Activated T-cell treated with anti-CD3 and anti-CD28 coated beads for 1 hour (primary cell): ENCODE measurements at places on chromosomes 12 and 14.
A peak's percentile ranks its signal among the peaks of the same experiment; 100 is the strongest.

DNA sequence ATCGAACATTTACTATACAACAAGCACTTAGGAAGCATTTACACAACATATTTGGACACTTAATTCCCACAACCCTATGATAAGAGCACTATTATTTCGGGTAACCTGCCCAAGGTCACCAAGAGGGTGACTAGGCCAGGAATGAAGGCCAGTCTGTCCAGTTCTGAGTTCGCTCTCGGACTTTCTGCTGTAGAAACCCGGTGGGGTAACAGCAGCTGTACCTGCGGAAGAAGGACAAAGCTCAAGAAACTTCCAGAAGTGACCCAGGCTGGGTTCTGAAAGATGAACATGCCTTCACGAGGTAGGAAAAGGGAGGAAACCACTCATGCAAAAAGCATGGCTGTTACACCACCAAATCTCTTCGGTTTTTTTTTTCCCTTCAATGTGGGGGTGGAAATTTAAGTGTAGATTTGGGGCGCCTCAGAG, 10.8 kb downstream of the PLA2G1B start:
- no peak for DNase-seq

DNA sequence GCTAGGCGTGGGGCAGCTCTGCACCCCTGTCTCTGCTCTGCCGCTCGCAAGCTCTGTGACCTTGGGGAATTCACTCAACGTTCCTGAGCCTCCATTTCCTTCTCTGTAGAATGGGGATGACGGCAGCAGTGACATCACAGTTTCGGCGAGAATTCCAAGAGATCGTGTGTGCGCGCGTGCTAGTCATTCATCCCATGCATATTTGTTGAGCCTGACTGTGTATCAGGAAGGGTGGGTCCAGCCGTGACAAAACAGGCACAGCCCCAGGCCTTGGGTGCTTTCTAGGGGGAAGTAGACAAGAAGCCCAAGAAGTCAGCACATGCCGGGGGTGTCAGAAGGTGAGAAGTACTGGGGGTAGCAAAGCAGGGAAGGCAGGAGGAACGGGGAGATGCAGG, 145.6 kb upstream of the NCOR2 start:
- DNase-seq: no peak

- DNase-seq: no peak
Measured at GRCh38 chr12:125220404-125221273, 155.4 kb downstream of the AACS start.

DNA sequence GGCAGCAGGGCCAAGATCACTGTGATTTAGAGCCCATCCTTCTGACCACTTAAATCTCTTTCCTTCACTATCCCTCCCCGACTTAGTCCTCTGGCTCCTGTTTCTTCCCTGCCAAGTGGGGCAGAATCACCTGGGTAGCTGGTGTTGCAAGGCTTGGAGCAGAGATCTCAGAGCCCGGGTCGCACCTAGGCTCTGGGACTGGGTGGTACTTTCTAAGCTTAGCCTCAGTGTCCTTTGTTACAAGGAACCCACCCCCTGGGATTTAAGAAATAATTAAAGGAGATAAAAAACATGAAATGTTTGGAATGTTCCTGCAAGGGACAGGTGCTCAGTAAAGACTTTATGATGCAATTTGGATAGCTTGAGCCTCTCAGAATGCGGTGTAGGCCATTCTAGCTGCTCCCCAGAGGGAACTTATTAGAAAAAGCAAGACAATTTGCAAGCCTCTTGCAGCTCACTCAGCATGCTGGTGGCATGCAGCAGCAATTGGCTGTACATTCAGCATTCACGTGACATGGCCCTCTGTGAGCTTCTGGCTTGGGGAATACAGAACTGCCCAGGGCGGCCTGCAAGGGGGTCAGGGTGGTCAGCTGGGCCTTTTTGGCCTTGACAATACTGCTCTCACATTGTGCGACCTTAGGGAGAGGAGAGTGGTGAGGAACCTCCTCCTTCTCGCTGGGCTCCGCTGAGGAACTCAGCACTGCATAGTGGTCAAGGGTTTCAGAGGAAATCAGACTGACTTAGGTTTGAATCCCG, 16.8 kb downstream of the C14orf132 start:
- no peak for DNase-seq

GRCh38 chr14:49982082-49982481, 89.2 kb downstream of the ARF6 start:
- no peak for DNase-seq

DNA sequence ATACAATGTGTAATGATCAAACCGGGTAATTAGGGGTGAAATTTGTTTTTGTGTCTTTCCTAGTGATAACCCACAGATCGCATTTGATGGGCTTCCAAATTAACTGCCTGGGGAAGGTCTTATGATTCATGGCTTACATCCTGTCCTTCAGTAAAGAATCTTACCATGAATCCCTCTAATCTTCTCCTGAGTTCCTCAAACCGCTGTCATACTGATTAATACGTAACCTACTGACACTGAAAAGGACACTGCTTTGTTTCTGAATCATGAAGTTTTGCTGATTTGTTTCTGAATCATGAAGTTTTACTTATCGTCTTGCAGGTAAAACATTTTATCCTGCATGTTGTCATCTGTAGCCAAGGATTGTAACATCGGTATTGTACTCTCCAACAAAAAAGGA, 52.0 kb upstream of the CRY1 start:
- no peak for DNase-seq

DNA sequence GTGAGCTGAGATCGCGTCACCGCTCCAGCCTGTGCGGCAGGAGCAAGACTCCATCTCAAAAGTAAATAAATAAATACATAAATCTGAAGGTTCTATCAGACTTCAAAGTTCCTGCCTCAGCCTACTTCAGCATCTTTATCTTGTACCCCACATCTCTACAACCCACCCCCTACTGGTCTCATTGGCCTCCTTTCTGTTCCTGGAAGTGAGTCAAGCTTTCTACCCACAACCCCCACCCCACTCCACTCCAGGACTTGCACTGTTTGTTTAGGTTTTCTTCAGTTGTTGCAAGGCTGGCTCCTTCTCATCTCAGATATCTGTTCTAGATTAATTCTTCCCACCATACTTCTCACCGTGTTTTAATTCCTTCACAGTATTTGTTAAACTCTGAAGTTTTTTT, 714 bp upstream of the PSMC6 start:
- peak; percentile 14 for DNase-seq

DNA sequence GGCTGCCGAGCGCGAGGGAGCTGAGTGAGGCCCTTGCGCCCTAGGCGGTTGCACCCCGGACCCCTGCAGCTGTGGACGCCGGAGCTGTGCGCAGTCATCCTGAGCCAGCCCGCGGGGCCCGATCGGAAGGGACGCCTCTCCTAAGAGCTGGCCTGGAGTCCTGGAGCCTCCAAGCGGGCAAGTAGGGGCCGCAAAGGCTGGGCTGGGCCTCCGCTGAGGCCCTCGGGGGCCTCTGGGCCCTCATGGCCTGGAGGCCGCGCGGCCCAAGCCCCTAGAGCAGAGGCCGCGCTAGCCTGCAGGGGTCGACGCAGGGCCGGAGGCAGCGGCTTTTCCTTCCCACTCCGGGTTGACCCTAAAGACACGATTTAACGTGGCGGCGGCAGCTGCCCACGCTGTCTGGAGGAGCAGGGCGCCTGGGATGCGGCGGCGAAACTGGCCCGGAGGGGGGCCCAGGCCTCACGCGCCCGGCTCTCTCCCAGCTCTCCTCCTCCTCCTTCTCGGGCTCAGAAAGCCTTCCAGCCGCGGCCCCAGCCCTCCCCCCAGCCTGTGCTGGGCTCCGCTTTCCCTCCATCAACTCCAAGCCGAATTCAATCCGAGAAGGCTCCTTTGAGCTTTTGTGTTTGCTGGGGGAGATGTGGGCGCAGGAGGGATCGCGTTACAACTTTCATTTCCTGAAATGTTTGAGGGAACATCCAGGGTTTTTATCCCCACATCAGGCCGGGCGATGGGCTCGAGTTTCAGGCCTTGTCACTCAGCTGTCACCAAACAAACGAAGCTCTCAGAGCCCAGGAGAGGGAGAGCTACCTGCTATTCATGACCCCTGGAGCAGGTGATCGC, 11.6 kb downstream of the SIX1 start:
- no peak for DNase-seq

GRCh38 chr12:56256326-56256960, 1.7 kb downstream of the ANKRD52 start:
- DNase-seq: no peak

DNA sequence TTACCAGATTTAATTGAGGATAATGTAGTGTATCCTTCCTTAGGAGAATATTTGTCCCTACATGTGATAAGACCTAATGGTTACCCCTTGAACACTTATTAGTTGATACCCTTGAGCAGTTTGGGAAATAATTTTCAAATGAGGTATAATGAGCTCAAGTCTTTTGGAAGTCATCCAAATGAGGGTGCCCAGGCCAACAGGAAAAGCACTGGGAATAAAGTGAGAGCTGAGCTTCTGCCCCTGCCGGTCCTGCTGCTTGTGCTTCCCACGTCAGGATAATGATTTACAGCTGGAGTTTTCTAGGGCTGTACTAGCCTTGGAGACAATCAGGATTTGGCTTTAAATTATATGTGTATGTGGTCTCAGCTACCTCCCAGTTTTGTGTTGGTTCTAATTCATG, 178.8 kb upstream of the FRMD6 start:
- no peak for DNase-seq

DNA sequence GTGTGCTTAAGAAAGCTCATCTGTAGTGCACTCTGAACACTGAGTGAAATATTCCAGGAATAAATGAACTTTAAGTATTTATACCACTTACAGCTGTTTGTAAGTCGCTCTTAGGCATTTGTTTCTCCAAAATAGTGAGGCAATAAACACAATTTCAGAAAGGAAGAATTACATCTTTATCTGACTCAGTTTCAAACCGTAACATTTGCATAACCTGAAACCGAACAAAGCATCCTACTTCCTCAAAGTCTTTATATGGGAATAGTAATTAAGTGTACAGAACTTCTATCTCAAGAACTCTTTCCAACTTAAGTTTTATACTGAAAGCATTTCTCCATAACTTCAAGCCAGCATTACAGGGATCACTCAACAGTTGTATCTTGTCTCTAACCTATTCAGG, 58.4 kb downstream of the SOX5 start:
- DNase-seq: no peak

GRCh38 chr14:64109819-64110554, 184.2 kb downstream of the ESR2 start:
- DNase-seq: no peak

- DNase-seq: no peak
Measured at GRCh38 chr14:69499436-69499835, 14.9 kb downstream of the PLEKHD1 start.

DNA sequence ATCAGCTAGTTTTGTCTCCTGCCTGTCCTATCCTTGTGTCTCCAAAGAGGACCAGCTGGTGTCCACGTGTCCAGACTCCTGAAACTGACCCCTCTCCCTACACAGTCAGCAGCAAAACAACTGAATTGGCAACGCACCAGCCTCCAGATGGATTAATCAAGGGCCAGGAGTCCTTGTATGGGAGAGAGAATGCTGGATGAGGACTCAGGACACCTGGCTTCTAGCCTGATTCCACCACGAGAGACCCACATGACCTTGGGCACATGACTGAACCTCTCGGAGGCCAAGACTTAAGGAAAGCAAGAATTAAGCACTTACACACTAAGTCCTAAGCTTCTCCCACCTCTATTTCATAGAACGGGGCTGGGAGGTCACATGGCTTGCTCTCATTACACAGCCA, 60.4 kb upstream of the CMKLR1 start:
- no peak for DNase-seq

GRCh38 chr12:132494294-132495164, 4.6 kb downstream of the FBRSL1 start:
- DNase-seq: no peak

GRCh38 chr12:83214185-83214584, 527.5 kb downstream of the TMTC2 start:
- no peak for DNase-seq

DNA sequence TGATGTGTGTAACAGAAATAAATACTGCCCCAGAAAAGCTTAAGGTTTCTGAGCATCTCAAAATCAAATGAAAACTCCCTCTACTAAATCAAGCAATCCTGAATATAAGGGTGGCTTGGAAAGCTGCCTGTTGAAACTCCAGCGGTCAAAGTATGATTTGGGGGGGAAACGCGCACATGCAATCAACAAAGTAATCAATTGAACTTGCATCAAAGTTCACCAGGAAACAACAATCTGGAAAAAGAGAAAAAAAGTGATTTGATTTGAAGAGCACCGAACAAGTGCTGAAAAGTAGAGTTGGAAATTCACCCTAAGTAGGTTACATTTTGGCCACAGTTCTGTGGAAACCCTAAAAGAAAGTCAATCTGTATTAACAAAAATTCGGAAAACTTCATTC, 700 bp downstream of the CNIH1 start:
- no peak for DNase-seq

DNA sequence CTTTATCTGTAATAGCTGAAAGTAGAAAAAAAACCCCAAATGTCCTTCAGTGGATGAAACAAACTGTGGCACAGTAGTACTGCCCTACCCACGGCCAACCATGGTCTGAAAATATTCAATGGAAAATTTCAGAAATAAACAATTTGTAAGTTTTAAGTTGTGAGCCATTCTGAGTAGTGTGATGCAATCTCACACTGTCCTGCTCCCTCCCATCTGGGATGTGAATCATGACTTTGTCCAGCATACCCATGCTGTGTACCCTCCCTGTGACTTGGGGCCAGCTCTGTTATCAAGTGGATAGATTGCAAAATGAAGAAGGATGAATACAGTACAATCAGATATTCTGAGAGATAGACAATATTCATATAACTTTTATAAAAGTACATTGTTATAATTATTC, 106.2 kb downstream of the SMOC1 start:
- no peak for DNase-seq

GRCh38 chr12:130514149-130514551, 176.5 kb downstream of the PIWIL1 start:
- DNase-seq: no peak

- no peak for DNase-seq
Measured at GRCh38 chr12:72268386-72268785, 3.8 kb upstream of the TRHDE start.

DNA sequence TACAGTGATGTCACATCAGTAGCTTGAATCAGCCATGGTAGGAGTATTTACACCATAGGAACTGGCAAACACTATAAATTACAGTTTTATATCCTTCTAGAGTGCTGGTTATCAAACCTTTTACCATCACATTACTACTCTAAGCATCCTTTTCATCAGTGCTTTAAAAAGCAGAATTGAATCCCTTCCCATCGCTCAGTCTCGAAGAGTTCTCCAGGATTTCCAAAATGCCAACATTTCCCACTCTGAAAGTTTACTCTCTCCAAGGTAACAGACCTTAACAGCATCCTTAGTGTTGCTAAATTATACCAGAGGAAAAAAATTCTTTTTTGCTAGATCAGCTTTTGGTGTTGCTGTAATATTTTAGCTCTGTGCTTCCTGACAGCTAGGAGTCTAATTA, 209.4 kb upstream of the USP15 start:
- DNase-seq: no peak

- no peak for DNase-seq
Measured at GRCh38 chr12:91388573-91388972, 206.0 kb upstream of the DCN start.

GRCh38 chr14:96614481-96614881, 112.3 kb downstream of the PAPOLA start:
- DNase-seq: no peak

- no peak for DNase-seq
Measured at GRCh38 chr12:75599061-75599460, 87.7 kb upstream of the KRR1 start.

GRCh38 chr14:72516936-72517700, 376.8 kb downstream of the DPF3 start:
- peak; percentile 55 for DNase-seq

GRCh38 chr12:124456652-124457152, 110.7 kb downstream of the NCOR2 start:
- DNase-seq: peak; percentile 19
